Natural killer cell (primary cell): ENCODE measurements at places on chromosomes 7 and 10. TPM values are rescaled to one million over a fixed set of nuclear protein-coding genes. Genes with fewer than 3 reads are reported as not detected.

The TCAF1 gene
- total RNA-seq: 24.5 TPM

The TAX1BP1 gene
- total RNA-seq: 135 TPM

The NKX2-3 gene
- not detected for total RNA-seq

The FXYD4 gene
- total RNA-seq: not detected

The PON1 gene
- total RNA-seq: not detected

- DNase-seq: no peak
Measured at GRCh38 chr10:131726967-131727366, 173.8 kb upstream of the PPP2R2D start.

DNA sequence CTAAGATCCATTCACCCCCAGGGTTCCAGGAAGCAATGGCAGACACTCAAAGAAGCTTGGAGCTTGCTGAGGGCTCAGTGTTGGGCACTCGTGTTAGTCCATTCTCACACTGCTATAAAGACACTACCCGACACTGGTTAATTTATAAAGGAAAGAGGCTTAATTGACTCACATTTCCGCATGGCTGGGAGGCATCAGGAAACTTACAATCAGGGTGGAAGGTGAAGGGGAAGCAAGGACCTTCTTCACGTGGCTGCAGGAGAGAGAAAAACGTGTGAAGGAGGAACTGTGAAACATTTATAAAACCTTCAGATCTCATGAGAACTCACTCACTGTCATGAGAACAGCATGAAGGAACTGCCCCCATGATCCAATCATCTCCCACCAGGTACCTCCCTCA is 44.7 kb upstream of the SMNDC1 start:
- DNase-seq: no peak

DNA sequence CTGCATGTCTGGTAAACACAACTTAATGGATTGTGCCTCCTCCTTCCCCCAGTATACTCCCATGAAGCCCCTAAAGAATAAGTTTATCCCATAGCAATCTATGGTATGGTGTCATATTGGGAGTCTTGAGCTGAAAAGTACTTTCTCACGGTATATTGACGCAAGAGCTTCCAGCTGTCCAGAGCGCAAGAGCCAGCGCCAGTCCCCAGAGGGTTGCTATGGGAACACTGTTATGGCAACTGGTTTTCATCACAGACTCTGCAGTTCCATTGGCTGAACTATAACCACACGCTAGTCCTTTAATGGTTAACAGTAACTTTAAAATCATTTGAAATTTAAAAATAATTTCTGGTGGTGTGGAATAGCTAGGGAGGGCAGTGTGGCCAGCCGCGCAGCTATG is 46.9 kb downstream of the PRPF18 start:
- no peak for DNase-seq

GRCh38 chr7:108989319-108989718 is 419.6 kb downstream of the DNAJB9 start:
- no peak for DNase-seq

GRCh38 chr10:98446151-98446660 is 529 bp downstream of the HPS1 start:
- peak; percentile 41 for DNase-seq

DNA sequence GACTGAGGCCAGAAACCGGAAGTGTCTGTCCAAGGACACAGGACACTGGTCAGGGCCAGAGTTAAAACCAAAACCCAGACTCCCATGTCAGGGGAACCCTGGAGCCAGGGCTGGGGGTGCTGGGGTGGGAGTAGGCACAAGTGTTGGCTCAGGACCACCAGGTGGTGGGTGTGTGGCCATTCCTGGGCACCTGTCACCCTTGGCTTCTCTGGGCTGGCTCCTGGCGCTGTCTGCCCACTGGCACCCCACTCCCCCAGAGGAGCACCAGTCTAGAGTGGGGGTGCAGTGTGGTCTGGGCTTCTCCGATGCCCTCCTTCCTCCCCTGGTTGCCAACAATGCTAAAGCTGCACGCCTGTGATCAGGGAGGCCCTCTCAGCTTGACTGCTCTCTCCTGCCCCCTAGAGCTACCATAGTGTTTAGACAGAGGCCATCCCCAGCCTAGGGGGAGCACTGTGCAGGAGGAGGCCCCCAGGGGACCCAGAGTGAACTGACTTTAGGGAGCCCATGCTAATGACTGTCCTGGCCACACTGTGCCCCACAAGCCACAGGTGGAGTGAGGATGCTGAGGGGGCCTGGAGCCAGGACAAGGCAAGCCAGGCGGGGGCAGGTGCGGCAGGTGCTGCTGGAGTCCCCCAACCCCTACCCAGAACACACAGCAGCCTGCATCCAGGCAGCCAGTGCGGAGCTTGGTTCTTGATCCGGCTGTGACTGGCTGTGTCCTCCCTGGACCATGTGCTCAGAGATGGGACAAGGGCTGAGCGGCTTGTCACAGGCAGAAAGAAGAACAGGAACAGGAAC is 11.0 kb downstream of the RASGEF1A start:
- DNase-seq: peak; percentile 73

- DNase-seq: no peak
Measured at GRCh38 chr10:110336111-110336721, 31.5 kb upstream of the SMNDC1 start.

- DNase-seq: no peak
Measured at GRCh38 chr7:16657656-16658279, 11.8 kb downstream of the BZW2 start.

GRCh38 chr7:55212838-55213237 is 152.3 kb upstream of the LANCL2 start:
- DNase-seq: no peak

GRCh38 chr10:22713853-22714478 is 412 bp downstream of the PIP4K2A start:
- DNase-seq: no peak

DNA sequence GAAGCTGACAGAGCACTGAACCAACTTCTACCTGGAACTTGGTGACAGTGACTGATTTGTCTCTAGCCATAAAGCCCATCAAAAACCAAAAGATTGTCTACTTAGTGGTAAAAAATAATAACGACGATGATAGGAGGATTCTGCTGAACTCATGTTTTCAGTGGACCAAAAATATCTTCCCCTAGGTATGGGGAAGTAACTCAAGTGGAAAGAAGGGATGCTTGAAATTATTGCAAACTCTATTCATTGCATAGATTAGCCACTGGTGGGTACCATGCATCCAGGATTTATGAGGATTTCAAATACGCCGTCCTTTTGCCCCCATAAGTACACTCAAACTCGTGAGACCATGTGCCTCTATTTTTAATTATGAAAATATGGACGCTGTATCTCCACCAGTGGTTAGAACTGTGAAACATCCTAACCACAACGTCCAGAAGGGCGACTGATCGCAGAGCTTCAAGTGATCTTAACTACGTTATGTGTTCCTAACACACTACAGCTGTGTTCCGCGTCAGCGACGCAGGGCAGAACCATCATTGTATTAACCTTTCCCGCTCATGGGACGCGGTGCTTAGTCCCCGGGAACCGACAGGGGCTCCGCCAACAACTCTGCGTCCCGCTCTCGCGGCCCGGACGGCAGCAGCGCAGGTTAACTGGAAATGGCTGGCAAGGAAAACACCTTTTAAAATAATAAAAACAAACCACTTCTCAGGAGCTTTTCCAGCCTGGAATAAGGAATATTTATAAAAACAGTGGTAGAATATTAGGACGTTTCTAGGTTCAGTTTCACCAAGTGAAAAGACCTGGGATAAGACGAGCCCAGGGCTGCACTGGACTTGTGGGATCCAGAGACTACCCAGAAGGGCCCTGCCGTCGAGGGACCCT is 776 bp downstream of the PEX1 start:
- DNase-seq: peak; percentile 73

DNA sequence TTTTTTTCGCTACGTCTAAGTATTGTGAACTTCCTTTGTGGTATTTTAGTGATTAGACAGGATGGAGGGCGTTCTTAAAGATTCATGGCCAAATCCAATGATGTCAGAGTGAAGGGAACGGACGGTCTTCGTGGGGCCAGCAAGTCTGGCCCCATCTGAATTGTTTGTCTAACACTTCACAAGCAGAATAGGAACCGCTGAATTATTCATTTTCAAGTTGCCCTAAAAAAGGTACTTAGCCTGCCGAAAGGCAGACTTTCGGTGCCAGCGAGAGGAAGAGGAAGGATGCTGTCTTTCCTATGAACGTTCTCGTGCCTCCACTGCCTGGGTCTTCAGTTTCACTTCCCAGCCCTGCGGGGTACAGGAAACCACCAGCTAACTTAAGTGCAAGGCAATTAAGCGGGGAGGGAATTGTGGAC is 145.7 kb upstream of the SH2B2 start:
- no peak for DNase-seq

DNA sequence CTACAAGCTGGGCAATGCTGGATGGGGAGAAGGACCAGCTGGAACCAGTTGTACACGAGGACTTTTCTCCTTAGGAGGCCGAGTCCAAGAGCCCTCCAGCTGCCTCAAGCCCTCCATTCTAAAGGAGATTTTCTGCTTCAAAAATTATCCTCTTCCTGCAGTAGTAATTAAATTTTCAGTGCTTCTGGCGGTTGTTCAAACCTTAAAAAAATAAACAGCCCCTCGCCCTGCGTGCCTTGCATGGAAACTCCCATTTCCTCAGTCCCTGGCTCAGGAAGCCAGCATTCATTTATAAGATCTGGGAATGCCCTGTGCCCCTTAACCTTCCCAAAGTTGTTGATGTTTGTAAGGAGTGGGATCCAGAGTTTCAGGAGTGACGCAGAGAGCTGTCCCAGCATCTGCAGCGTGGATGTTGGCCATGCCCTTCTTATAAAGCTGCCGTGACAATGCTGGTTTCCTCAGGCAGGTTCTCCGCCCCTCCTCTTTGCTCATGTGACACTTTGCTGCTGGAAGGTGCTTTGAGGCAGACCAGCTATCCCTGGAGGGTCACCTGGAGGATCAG is 24.0 kb upstream of the ACTR3B start:
- no peak for DNase-seq
